ENCODE measurements at places on chromosomes 3 and 15.

DNA sequence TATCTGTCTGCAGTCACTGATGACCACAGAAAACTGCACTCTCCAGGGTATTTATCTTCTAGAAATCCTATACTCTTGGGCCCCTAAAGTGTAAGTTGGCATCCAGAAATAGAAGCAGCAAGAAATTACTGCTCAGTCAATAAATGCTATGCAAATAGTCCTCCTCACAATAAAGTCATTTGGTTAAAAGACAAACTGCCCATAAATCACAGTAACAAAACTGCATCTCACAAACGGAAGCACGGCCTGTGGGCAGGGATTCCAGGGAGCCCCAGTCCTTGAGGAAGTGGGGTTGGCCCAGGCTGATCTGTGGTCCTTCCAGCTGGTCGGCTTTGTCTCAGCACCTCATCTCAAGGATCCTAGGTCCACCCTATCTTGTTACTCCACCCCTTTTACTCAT, 29.7 kb upstream of the SPATA12 start:
- no peak for DNase-seq

DNA sequence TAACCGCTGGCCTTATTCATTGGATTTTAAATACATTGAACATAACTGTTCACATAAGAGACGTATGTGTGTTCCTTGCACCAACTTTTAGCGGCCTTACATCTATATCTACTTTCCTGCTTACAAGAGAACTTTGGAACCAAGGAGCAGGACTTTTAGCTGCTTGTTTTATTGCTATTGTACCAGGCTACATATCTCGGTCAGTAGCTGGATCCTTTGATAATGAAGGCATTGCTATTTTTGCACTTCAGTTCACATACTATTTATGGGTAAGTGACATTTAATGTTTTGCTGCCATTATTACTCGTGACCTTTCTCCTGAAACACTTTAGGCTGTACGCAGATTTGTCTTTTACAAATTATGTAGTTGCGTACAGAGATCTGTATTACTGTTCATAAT, 47.1 kb downstream of the STT3B start:
- DNase-seq, result no peak

DNA sequence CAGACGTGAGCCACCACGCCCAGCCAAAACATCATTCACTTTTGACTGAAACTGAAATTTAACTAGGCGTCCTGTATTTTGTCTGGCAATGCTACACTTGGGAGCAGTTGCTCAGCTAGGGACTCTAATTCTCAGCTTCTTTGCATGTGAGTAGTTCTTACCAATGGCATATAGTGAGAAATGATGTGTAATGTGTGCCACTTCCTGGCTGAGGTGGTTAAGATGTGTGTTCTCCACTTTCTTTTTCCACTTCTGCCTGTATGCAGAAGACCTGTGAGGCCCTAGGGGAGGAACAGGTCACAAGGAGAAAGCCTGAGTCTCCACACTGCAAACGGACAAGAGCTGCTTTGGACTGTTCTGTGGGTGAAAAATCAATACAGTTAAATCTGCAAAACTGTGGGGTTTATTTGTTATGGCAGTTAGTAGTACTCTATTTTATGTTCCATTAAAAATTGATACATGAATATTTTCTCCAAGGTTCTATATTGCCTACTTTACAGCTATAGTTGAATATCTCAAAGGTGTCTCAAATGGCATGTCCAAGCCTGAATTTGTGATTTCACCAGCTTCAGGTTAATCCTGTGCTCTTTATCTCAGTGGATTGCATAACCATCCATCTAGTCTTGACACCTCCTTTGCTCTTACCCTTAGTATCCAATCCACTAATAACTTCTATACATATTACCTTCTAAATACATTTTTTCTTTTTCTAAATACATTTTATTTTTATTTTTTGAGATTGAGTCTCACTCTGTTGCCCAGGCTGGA, 59.3 kb downstream of the NR1D2 start:
- no peak for DNase-seq

DNA sequence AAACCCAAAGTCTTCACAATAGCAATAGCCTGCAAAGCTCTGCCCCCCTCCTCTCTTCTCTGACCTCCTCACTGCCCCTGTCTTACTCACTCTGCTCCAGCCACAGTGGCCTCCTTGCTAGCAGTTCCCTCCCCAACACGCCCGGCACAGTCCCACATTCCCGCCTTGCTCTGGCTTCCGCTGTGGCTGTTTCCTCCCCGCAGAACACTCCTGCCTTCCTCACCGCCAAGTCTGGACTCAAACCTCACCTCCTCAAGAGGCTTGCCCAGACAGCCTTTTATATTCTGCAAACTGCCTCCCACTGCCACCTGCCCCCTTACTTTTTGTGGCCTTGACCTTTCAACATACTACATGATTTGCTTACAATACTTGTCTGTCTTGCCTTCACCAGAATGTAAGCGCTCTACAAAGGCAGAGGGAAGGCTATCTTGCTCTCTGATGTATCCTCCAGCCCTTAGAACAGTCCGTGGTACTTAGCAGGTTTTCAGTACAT, 406 bp upstream of the MPI start:
- DNase-seq, result no peak

DNA sequence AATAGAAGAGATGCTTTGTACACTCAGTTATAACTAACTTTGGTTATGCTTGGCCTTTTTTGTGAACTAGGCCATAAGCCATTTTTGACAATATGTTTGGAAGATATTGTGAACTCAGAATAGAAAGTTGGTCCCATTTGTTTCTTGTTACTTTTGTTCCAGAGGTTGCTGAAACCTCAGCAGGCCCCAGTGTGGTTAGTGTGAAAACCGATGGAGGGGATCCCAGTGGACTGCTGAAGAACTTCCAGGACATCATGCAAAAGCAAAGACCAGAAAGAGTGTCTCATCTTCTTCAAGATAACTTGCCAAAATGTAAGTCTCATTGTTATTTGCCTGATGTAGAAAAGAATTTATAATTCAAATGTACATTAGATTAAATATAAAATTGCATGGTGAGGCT, 5.7 kb downstream of the ALAS1 start:
- no peak for DNase-seq

GRCh38 chr3:50923955-50924354, 249.2 kb downstream of the DOCK3 start:
- DNase-seq, result no peak

GRCh38 chr3:49868862-49869466, 742 bp downstream of the CAMKV start:
- DNase-seq, result no peak

- DNase-seq, result peak; percentile 23
Observed at GRCh38 chr3:11379238-11379823, 107.1 kb downstream of the ATG7 start.

- no peak for DNase-seq
Observed at GRCh38 chr3:40780925-40781406, 256.2 kb downstream of the ZNF621 start.

DNA sequence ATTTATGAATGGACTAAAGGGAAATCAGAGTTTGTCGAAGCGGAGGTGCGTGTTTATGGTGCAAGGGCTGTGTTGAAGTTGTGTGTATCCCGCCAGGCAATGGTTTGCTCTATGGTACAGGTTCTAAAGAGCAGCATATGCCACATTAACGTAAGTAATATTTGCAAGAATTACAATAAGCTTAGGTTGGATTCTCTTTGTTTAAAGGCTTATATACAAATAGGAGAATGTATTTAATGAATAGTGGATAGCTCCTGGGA, 800 bp downstream of the EPHA3 start:
- DNase-seq, result no peak

- DNase-seq, result no peak
Observed at GRCh38 chr3:128273841-128274573, 120.7 kb downstream of the EEFSEC start.

DNA sequence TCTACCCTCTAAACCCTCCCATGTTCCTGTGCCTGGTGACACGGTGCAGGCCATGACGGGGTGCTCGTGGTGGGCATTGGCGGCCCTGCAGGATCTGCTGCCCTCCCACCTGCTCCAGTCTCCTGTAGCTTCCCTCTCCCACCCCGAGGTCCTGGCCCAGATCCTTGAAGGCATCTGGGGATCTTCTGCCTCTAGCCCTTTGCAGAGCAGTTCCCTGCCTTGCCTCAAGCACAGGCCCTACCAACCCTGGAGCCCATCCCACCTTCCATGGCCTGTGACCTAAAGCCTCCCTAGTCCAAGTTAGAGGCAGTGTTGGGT, 27.5 kb upstream of the SEC13 start:
- DNase-seq, result no peak

GRCh38 chr3:138332472-138333073, 2.9 kb upstream of the NME9 start:
- DNase-seq, result no peak

DNA sequence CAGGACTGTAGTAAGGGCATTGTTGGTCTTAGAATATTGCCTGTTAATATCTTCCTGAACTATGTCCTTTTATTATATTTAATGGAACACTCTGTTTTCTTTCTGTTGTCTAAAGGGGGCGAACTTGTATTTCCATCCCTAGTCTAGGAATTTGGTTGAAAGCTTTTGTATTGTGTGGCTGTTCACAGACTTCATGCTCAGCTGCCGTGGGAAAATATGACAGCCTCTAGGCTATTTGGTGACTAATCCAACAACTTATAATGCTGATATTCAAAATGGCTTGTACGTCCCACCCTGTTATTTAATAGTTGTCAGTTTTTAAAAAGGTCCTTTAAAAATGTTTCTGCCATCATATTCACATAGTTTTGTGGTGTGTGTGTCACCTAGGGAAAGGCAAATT, 202.6 kb downstream of the KLHL25 start:
- no peak for DNase-seq

DNA sequence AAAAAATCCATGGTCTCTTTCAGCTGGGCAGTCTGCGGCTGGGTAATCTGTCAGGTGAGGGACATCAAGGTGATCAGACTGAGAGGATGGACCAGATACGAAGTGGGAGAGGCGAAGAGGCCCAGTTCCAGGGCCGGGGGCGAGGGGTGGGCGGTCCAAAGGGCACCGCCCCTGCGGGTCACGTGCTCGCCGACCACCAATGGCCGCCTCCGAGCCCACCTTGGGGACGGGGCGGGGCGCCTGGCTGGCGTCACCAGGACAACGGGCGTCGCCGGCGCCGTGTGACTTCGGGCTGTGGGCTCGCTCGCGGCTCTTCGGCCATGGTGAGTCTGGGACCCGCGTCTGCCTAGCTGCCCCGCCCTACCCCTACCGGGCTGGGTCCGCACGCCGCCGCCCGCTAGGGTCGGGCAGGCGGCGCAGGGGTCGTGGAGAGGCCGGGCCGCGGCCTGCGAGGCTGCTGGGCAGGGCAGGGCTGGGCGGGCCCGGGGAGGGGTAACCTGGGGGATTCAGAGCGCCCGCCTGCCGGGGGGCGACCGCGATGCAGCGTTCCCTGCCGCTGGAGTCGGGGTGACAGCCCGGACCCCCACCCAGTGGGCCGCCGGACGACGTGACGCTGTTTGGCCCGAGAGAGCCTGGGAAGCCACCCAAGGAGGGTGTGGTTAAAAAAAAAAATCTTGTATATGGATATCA, at the start of gene FBXL2:
Gene FBXL2, plus strand, starts transcription at position 250 of the 690 bp plus-strand sequence. Its CDS starts 71 bp downstream, at position 321.
- DNase-seq, result peak; percentile 77

- DNase-seq, result peak; percentile 88
Observed at GRCh38 chr3:14598143-14598569, 53.4 kb upstream of the CCDC174 start.

- DNase-seq, result no peak
Observed at GRCh38 chr3:72569754-72570440, 278.3 kb downstream of the SHQ1 start.

DNA sequence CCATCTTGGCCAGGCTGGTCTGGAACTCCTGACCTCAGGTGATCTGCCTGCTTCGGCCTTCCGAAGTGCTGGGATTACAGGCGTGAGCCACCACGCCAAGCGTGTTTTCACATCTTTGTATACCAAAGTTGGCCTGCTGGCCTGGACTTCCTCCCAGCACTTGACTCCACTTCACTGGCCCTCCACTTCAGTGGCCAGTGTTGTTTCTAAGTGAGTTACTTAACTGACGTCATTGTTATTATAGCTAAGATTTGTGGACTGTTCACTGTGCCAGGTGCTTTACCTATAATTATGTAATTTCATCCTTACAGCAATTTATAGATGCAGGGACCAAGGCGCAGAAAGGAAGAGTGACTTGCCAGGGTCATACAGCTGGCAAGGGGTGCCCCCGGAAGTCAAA, 52.0 kb downstream of the HRH1 start:
- DNase-seq, result no peak

DNA sequence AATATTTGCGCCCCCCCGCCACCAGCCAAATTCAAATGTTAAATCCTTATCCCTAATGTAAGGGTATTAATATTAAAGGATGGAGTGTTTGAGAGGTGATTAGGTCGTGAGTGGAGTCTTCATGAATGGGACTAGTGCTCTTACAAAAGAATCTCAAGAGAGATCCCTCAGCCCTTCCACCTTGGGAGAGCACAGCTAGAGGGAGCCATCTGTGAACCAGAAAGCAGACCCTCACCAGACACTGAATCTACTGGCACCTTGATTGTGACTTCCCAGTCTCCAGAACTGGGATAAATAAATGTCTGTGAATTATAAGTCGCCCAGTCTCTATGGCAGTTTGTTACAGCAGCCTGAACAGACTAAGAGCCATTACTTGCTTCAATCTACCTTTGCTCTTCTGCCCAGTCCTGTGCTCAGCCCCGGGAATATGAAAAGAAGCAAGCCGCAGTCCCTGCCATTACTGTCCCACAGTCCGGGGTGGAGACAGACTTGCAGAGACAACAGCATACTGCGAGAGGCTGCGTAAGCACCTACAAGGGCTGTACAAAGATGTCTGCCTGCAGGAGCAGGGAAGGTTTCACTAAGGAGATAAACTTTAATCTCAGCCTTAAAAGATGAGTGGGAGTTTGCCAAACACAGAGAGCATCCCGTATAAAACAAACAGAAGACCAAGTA, 110.7 kb upstream of the TMCO5A start:
- DNase-seq, result no peak

GRCh38 chr15:67670647-67671305, 128.3 kb downstream of the MAP2K5 start:
- no peak for DNase-seq

DNA sequence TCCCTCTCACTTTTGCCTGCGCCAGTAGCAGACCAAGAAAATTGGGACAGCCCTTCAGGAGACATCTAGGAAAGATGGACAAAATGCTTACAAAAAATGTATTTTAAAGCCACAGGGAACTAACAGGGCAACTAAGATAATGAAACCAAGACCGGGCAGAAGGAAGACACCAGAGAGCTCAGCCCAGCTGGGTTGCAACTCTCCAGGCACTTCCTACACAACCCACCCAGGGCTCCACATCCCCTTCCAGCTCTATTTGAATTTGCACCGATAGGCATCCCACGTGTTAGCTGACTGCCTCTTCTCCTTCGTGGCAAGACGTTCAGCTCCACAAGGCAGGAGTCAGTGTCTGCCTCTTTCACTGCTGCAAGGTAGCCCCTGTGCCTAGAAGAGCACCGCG, 6.6 kb upstream of the ATP10A start:
- DNase-seq, result no peak
